ENCODE measurements at places on chromosomes 3 and 15.
A peak's percentile ranks its signal among the peaks of the same experiment; 100 is the strongest.

- no peak for DNase-seq
Measured at GRCh38 chr3:128235207-128235926, 82.1 kb downstream of the EEFSEC start.

- DNase-seq, result peak; percentile 79
Measured at GRCh38 chr3:38138349-38139190, at the start of gene MYD88. MYD88 (plus strand) TSS chr3:38138661; CDS start chr3:38138701, 40 bp downstream.

DNA sequence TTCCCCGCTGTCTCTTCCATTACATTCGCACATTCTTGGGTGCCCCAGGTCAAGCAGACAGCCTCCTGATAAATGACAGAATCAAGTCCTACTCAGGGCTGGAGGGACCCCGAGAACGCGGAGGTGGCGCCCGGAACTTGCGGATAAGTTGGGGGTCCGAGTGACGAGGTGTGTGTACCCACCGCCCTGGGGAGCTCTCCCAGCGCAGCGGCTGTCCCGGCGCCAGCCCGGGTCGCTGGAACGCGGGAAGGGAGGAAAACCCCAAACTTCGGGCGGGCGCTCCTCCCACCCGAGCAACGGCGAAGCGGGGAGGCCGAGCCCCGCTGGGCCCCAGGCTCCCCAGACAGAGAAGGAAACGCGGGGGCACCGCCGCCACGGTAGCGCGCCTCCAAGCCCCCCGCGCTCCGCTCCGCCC lies 550 bp downstream of the CLN6 start:
- DNase-seq, result no peak

DNA sequence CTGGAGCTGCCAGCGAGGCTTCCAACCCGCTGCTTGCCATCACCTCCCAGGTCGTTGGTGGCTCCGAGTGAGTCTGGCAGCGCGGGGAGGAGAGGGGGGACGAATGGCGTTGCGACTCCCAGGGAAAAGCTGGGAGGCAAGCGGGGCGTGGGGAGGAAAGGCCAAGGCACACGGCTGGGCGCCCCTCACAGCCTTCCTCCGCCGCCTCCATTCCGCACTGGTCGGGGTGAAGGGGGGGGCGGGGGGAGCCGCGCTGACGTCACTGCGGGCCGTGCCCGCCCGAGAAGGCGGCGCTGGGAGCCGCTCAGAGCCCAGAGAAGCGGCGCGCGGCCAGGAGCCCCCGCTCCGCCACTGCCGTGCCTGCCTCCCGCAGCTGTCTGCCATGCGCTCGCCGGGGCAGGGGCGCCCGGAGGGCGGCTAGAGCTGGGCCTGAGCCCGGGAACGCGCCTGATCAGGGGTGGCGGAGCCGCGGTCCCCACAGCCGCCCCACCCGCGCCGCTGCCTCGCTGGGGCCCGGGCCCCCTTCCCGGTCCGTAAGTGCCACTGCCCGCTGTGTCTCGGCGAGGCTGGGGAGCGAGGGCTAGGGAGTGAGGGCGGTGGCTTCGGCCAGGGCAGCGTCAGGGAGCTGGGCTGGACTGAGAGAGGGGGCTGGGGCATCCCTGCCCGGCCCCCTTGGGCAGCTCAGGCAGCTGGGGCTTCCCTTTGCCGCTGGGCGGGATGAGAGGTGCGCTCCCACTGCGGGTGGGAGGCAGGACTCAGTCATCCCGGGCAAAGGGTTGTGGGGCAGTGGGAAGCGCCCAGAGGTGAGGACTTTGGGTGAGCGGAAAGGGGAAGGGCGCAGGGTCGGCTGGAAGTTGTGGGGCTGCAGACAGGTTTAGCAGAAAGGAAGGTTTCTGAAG lies 27.8 kb upstream of the POLG start:
- DNase-seq, result no peak

DNA sequence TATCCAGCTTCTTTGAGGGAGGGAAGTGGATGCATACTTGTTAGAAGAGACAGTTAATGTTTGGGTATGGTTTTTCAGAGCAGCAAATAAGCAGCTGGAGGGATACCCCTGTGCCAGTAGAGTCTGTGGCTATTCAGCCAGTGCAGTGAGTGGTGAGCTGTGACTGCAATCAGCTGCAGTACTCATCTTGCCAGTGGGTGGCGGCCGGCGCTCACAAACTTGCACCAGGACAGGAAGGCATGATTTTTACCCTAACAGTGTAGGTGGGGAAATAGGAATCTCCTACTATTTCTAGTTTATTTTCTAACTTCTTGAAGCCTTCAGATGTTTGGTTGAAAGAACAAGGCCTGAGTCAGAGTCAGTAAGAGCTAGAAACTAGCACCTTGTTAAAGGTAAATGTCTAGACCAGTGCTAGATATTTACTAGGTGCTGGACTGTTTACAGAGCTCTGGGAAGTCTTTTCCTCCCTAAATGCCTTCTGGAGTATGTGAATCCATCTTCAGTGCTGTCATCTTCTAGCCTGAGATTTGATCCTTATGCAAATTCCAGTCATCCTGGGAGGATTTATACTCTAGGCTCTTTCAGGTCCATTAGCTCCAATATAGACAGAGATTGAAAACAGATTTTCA lies 23.6 kb downstream of the TIMP4 start:
- DNase-seq, result no peak

GRCh38 chr3:53862241-53862640 lies 15.9 kb downstream of the IL17RB start:
- no peak for DNase-seq

DNA sequence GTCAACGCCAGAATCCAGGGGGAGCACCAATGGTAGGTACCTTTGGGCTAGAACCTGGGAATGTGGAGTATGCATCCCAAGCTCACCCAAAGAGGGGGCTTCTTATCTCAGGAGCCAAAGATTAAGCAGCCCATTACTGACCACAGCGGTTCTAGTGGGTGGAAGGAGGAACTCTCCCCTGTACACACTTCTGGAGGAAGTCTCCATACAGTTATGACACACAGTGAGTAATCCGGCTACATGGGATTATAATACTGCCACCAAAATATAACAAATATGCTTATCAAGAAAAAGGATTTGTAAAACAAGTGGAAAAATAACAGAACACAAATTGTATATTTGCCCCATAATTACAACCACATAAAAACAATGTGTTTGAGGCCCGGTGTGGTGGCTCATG lies 8.4 kb downstream of the MYO1E start:
- DNase-seq, result no peak

- DNase-seq, result no peak
Measured at GRCh38 chr15:53962646-53963561, 15.3 kb upstream of the UNC13C start.

- DNase-seq, result no peak
Measured at GRCh38 chr15:34049112-34049511, 10.1 kb upstream of the AVEN start.

DNA sequence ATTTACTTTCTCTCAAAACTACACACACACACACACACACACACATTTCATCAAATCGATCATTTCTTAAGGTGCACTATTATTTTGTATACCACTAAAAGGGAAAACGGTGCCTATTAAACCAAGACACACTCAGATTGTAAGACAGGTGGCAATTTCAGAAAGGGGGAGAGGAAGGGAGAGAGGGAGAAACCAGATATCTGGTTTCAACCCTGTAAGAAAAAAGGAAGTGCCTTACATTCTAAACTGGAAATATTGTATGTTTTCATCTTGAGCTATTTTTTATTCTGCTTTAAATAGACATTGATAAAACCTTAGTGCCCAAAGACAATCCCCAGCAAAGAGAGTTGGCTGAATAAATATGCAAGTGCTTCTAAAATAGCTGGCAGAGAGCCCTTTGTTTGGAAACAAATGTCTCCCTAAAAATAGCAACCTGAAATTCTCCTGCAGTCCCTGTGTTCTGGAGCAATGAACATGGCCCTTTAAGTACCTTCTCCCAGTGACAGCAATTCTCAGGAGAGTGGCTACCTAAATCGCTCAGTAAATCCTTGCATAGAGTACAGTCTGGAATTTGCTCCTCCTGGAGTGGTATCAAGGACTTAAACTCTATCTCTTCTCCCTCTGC lies 85.7 kb downstream of the RARB start:
- no peak for DNase-seq
